ENCODE measurements at places on chromosomes 12 and 14.

GRCh38 chr14:38989922-38990546 is 113.0 kb downstream of the SEC23A start:
- no peak for DNase-seq

DNA sequence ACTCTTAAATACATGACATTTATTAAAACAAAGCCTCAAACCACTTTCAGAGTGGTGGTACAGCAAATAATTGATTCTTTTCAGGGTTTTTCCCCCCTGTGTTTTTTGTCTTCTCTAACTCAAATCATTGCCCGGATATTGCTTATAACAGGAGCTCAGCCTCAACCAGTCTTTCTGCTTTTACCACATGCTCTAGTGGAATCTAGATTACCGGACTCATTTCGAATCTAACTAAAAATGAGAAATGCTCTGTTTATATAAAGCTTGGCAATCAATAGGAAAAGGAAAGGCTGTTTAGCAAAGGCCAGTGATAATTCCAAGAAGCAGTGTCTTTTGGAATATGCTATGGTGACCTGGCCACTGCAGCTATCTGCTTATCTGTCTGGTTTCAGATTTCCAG is 161.5 kb downstream of the ETV6 start:
- no peak for DNase-seq

DNA sequence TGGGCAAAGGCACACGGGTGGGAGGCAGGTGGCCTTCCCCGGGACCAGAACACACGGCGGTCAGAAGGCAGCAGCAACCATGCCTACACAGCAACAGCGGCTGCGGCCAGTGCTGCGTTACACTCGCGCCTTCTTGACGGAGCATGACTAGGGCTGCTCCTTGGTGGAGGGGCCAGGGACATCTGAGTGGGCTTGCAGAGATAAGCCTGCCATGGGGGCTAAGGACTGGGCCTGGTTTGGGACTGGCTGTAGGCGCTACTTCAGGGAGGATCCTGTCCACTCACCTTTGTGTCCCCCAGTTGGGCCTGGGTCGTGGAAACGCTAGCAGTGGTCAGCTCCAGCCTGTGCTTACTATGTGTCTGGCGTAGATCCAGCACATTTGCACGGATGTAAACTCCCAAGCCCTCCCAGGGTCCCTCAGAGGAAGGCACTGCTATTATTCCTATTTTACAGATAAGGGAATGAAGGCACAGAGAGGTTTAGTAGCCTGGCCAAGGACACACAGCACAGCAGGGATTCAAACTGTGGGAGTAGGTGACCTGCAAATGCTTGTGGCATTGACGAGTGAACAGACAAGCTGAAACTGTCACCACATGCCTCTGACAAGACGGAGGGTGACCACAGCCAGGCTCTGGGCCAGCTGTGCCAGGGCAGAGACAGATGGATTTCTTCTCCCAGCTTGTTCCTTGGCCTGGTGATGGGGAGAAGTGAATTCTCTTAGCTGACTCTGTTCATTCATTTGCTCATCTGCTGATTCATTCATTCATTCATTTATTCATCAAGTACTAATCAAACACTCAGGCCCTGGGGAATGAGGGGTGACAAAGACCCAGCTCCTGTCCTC is 31.9 kb upstream of the DLK1 start:
- no peak for DNase-seq

DNA sequence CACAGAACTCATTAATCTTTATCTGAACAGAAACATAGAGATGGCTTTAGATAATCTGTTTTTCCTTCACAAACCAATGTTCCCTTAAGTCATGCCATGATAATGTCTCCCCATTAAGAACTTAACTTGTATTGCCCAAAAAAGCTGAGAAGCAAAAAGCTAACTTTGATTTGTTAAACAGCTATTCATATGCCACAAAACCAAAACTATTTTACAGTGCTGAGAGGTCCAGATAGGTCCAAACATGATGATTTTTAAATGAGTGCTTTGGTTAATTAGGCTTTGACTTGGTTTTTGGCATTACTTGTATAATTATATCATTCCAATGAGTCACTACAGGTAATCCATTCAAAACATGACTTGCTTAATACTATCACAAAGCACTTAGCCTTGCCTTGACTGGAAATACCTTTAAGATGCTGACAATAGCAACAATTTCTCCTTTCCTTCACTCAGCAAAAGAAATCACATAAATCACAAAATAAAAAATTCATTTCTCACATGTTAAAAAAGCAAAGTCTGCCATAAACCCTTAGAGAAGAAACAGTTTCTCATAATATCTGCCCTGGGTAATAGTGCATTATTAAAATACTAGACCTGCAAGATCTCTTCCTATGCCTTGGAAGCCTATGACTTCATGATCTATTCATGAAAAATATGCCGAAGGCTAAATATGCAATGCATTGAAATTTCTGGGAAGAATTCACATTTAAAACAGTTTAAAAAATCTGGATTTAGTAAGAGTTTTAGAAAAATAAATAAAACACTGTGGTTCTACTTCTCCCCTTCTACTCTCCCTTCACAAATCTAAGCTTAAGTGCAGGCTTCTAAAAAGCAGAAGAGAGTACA is 52.0 kb upstream of the SAV1 start:
- no peak for DNase-seq

DNA sequence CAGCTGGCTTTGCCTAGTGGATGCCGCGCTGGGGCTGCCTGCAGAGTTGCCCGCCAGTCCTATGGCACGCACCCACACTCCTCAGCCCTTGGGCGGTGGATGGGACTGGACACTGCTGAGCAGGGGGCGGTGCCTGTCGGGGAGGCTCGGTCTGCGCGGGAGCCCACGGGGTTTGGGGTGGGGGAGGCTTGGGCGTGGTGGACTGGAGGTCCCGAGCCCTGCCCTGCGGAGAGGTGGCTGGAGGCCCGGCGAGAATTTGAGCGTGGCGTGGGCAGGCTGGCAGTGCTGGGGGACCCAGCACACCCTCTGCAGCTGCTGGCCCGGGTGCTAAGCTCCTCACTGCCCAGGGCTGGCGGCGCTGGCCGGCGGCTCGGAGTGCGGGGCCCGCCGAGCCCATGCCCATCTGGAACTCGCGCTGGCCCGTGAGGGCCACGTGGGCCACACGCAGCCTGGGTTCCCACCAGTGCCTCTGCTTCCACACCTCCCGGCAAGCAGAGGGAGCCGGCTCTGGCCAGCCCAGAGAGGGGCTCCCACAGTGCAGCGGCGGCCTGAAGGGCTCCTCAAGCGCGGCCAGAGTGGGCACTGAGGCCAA is 68.1 kb downstream of the ETNK1 start:
- DNase-seq: no peak

GRCh38 chr14:29741909-29742401 is 185.7 kb downstream of the PRKD1 start:
- peak; percentile 59 for DNase-seq

DNA sequence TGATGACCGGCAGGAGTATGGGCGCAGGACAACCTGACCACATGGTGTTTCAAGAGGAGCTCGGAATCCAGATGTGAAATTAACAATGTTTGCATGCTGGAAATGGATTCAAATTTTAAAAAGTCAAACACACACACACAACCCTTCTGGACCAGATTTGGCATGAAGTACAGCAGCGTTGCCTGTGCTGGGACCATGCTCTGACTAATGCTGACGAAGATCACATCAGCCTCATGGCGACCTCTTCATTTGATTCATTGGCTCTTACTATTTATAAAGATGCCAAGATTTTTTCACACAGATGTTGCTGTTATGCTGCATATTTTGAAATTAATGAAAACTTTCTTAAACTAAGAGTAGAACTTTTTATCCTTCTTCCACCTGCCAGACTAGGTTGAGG is 926.6 kb upstream of the TMEM132C start:
- DNase-seq: no peak

DNA sequence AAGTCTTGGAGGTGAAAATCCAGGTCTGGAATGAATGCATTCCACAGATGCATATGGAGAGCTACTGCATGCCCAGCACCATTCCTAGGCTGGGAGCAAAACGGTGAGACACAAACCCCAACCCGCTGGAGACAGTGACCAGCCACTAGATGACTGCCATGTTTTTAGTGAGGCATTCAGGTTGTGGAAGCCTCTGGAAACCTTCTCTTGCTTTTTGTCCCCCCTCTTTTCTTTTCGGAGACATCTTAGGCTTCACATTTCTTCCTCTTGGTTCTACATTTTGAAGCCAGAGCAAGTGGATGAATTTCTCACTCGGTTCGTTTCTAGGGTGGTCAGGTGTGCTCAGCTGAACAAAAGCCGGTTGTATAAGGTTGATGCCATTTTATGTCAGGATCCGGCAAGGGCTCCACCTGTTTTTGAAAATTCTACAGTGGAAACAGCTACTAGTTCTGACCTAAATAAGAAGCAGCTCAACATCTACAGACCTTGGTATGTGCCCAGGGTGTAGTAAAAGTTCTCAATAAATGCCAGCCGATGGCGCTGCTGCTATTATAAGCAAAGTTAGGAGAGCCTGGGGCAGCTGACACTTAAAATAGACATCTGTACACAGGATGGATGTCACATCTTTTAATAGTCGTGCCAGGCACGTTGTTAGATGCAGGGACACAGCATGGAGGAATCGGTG is 1.8 kb upstream of the ZNF839 start:
- DNase-seq: peak; percentile 55

DNA sequence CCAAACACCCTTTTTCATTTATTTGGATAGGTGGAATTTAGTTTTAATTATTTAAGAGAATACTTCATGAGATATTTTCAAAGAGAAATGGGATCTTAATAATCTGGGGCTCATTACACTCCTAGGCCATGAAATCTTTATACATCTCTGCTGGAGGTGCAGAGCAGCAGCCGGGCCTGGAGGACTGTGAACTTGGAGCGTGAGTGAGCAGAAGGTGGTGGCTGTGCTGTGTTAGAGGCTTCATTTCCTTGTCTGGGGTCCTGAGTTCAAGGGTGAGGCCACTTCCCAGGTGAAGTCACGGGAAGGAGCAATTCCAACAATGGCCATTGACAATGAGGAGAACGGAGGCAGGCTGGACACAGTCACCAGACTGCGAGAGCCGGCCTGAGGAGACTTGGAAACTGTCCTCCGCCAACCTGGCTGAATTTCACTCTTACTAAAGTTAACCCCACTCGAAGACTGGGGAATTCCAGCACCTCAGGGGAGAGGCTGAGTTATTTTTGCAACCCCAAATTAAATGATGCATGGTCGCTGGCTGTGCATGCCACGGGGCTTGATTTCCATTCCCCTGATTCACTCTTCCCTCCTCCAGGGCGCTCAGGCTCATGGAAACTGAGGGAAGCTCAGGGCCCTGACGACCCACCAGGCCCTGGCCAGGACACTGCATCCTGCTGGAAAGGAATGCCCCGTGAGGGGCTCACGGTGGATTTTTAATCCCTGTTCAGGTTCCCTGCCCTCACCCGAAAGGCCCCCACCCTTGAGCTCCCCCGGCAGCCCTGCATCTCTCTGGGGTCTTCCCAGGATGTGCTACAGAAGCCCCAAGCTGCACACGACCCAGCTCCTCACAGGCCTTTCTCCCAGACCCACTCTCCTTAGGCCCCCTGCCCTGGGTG is 22.6 kb upstream of the TRAF3 start:
- no peak for DNase-seq

DNA sequence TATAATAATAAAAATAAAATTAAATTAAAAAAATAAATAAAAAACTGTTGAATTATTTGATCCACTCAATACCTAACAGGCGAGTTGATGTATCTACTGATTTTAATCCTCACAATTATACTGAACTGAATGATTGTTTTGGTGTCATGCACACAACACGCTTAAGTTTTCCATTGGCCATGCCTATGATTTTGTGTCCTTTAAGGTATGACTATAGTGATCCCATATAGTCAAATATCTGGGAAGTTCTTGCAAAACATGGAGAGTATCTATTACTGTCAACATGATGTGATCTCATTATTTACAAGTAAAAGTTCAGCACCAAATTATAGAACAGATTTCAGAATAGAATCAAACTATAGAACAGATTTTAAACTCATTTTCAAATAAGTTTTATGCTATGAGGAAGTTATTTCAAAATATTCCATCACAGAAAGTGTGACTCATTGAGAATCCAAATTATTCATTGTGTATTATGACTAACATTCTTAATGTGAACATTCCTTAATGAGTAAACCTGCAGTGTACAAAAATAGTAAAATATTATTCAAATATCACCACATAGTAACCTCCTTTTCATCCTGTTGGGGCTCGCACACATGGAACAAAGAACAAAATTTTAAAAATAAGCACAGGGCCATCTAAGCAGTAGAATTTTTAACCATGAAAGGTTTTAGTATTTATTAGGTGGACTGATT is 190.4 kb downstream of the SLC25A21 start:
- no peak for DNase-seq

DNA sequence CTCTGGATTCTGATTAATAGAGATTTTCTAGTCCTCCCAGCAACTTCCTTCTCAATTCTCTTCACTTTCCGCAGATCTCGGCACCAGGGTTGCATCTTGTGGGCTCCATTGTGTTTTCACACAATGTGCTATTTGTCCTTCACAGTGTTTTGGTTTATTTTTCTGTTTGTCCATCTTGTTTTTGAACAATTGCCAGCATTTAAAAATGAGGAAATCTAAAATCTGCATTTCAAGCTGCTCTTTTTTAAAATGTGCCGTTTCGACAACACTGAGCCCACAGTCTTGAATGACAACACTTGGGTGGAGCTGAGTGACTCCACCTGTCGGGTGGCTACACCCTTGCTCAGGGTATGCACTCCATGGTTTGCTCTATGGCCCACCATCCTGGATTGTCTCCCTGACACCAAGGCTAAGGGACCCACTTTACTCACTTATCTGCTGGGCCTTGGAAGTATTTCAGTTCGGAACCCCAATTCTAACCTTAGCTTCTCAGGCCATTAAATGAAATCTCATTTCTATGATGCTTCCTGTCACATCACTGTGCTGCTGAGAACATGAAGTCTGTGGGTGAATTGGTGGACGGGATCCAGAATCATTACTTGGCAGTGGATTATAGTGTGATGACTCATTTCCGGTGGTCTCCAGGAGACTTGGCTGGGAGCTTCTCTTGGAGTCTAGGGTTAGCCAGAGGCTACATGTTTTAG is 3.4 kb upstream of the MYRFL start:
- peak; percentile 19 for DNase-seq

- no peak for DNase-seq
These were observed 15.6 kb upstream of the MCRS1 start for GRCh38 chr12:49583366-49584094.

DNA sequence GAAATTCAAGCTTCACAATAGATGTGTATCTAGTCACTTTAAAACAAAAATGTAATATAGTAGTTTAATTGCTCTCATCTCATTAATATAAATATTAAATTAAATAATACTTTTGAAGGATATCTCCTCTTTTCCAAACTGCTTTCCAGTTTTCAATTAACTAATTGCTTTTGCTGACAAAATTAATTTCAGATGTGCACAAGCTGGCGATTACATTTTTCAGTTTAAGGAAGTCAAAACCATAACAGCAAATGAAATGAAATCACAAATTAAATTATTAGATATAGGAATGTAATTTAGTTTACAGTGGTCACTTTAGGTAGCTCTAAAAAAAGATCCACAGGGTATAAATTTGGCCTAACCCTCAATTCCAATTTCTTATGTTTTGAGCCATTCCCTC is 362.1 kb downstream of the SLC6A15 start:
- DNase-seq: no peak

Data from NCI-H748 treated with DMSO at 0.1 percent for 48 hours (cell line).